ENCODE measurements at places on chromosomes 7 and 10.
A peak's percentile ranks its signal among the peaks of the same experiment; 100 is the strongest.

- DNase-seq: no peak
These were observed 50.0 kb downstream of the JMJD1C start for GRCh38 chr10:63415640-63416244.

GRCh38 chr7:81705206-81705605 lies 64.6 kb downstream of the HGF start:
- DNase-seq: no peak

DNA sequence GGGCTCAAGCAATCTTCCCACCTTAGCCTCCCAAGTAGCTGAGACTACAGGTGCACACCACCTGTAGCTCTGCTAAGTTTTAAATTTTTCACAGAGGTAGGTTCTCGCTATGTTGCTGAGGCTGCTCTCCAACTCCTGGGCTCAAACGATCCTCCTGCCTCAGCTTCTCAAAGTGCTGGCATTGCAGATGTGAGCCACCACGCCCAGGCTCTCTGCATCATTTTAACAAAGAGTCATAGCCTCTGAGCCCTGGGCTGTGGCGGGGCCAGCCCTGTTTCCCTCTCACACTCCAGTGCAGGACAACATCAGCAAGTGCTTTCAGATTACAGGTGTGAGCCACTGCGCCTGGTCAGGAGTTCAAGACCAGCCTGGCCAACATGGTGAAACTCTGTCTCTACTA lies 102.5 kb downstream of the COL26A1 start:
- no peak for DNase-seq

DNA sequence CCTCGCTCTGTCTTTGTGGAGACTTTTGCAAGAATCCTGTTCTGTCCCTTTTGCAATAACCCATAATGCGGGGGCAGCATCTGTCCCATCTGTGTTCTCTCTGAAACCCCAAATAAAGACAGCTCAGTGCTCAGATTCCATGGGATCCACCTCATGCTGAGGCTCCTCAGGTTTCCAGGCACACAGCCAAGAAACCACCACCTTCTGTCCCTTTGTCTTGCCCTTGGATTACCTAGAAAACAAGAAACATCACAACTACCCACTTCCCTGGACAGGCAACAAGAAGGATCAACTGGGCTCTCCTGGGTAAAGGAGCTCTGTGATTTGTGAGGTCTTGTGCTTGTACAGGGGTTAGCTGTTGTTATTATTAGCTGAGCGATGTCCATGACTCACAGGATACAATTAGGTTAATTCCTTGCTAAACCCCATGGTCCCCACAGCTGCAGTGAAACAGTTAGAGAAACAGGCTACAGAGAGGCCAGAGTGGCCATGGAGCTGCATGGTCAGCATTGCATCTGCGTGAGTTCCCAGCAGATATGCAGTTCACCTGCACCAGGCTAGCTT lies 50.2 kb downstream of the CXCL12 start:
- DNase-seq: peak; percentile 32

DNA sequence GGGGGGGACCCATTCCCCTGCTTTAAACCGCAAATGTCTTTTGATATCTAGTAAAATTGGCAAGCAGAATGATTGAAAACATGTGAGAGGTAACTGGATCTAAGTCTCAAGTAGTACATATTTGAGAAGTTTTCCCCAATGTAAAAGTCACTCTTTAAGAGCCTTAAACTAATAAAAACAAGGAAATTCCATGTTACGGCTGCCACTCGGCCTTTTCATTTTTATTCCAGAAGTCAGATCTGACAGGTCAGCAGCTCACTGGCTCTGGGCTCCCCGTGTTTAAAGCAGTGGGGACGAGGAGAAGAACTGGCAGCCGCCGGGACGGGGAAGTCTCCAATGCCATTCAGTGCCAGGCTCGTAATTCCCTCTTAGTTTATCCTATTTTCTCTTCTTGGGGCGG lies 80.7 kb downstream of the CUX1 start:
- DNase-seq: no peak

GRCh38 chr7:143884969-143885559 lies 16.9 kb downstream of the TCAF1 start:
- peak; percentile 93 for DNase-seq

DNA sequence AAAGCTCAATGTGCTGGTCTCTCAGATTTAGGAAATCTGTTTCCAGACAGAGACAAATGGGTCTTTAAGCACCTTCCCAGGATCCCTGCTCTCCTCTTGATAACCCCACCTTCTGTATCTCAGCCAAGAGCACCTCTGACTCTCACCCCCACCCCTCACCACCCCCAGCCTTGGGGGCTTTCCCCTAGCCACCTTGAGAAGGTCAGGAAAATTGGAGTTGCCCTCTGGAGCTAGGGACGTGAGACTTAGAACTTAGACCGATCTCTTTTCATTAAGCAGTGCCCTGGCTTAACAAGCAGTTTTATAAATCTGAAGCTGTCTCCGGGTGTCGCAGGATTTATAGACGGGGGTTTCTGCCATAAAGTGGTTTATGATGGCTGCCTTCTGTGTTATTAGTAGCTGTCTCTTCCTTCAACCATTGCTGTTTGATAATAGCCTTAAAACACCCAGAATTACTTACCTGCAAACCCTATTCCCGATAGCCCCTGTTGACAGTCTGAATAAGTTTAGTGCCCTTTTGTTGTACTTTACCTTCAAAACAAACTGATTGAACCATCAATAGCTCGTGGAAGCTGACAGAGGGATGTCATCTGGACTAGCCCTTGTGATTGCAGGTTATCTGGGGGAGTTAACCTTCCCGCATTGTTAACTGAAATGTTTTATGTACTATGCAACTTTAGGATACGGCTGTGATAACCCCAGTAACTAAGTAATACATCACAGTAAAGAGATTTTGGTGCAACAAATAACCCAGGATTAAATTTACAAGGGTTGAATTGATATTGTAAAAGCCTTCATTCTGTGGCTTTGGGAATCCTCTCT lies 621.5 kb downstream of the LRMDA start:
- no peak for DNase-seq

DNA sequence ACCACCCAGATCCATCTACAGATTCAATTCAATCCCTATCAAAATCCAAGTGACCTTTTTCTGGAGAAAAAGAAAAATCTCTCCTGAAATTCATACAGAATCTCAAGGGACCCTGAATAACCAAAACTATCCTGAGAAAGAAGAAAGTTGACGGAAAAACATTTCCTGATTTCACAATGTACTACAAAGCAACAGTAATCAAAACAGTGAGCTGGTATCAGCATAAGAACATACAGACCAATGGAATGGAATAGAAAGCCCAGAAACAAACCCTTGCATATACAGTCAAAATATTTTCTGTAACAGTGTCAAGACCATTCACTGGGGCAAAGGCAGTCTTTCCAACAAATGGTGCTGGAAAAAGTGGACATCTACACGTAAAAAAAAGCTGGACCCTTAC lies 89.9 kb downstream of the JMJD1C start:
- no peak for DNase-seq

DNA sequence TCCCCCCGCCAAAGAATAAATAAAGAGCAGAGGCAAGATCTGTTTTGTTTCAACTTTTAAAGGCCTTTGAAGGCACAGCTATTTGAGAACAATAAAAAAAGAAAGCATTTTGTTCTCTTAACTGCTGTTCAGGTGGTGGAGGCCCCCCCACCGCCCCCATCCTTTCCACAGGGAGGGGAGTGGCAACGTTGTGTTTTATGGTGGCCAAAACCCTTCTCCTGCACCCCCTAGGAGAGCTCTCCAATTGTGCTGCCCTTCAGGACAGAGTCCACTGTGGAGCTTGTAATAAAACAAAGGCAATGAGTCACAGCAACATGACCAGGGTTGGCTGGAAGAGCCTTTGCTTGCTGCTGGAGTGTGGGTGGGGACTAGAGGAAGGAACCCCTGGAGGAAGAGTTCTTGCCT lies 987.9 kb downstream of the KCNMA1 start:
- peak; percentile 3 for DNase-seq

GRCh38 chr7:23385140-23385539 lies 85.2 kb downstream of the IGF2BP3 start:
- no peak for DNase-seq

DNA sequence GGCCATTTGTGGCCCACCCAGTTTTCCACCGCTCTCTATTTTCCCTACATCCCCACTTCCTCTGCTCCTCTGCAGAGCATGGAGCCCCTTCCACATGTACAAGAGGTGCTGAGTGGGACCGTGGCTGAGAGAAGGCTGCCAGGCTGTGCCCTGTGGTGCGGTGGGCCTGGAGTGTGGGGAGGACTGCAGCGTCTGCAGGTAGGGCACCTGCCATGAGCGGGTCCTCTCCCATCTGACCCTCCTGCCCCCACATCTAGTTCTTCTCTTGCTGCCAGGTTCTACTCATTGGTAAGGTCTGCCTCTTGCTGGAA lies 145.6 kb upstream of the FAM20C start:
- DNase-seq: no peak

DNA sequence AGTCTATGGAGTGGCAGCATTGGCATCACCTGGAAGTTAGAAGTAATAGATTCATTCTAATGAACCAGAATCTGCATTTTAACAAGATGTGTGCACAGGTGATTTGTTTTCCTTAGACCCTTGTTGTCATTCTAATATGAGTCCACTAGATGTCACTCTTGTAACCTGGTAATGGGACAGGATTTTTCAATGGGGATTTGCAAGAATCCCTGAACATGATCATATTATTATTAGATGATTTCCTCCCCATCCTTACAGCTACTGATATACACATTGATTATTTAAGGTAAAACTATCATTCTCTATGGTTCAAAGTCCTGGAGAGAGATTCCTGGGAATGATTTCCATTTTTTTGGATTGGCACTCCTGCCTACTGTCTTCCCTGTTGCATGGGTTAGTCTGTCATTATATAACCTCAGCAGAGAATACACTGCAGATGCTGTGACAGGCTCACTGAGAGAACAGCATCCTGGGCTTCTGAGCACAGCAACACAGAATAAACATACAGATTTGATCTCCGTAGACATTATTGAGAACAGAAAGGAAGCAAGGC lies 194.9 kb downstream of the SUGCT start:
- DNase-seq: peak; percentile 59

- DNase-seq: no peak
These were observed 21.0 kb downstream of the COBL start for GRCh38 chr7:51295440-51296245.

DNA sequence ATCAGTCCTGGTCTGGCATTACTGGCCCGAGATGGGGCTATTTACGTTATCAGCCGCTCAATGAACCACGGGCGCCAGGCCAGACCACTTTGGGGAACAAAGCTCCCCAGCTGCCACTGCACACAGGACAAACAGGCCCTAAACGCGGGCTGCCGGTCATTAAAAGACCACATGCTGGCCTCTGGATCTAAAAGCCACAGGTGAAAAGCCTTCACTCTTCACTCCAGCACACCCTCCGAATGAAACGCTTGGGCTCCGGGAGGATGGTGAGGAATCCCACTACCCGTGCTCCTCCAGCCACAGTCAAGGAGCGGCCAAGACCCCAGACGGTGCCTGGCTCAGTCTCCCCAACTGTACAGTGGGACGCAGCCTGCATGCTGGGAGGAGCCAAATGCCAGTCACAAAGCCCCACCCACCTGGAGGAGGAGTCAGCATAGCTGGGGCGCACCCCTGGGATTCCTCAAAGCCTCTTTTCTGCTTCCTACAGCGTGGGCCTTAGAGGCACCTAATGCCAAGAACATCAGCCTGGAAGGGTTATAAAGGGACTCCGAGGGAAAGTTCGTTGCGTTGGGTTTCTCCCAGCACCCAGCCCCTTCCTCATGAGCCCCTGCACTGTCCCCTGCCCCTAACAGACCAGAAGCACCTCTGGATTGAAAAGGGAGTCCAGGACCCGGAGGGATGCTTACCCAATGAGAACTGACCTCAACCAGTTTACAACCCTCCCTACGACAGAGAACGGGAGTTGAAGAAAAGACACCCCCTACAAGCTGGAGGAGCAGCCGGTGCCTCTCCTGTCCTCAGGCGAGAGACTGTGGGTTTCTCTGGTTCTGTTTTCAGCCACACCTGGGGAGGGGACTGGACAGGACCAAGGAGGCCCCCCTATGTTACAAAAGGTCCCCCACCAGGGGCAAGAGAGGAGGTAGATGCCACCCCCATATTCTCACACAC lies 4.7 kb downstream of the PDGFA start:
- peak; percentile 65 for DNase-seq

- DNase-seq: no peak
These were observed 68.9 kb upstream of the ZNF33B start for GRCh38 chr10:42707234-42707633.

DNA sequence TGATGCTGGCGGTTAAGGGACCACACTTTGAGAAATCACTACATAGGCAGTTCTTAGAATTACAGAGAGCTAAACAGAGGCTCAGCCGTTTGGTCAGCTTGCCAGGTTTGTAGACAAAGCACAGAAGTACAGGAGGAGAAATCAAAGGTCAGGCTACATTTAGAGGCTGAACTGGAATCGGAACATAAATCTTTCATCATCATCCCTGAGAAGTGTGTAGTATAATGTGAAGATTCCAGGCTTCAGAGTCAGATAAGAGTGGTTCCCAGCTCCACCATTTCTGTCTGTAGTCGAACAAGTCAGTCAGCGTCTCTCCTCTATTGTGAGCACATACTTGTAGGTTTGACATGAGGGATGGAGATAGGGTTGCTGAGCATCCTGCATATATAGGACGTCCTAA lies 18.9 kb downstream of the CDK1 start:
- DNase-seq: no peak

- no peak for DNase-seq
These were observed 35.9 kb upstream of the ASAH2 start for GRCh38 chr10:50286996-50287803.

- peak; percentile 65 for DNase-seq
These were observed 65.2 kb downstream of the GOLGA7B start for GRCh38 chr10:97914837-97915211.

GRCh38 chr7:117017017-117017451 lies 63.7 kb downstream of the ST7 start:
- no peak for DNase-seq

DNA sequence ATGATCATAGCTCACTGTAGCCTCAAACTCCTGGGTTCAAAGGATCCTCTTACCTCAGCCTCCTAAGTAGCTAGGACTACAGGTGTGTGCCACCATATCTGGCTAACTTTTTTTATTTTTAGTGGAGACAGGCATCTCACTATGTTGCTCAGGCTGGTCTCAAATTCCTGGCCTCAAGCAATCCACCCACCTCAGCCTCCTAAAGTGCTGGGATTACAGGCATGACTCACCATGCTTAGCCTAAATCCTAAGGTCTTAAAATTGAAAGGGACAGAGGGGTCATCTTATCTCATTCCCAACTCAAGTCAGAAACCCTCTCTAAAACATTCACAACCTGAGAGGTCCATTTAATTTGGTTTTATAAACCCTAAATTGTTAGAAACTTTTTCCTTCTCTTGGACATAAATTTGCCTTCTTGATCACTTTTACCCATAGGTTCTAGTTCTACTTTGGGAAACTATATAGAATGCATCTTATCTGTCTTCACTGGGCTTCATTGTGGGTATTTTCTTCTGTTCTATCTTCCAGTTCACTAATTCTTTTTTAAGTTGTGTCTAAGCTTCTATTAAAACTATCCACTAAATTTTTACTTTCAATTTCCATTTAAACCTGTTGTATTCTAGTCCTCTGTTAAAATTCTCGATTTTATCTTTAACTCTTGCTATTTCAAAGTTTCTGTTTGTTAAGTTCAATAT lies 183.4 kb upstream of the KAT6B start:
- no peak for DNase-seq

GRCh38 chr7:128247640-128248194 lies 6.6 kb downstream of the LEP start:
- DNase-seq: peak; percentile 61

GRCh38 chr7:1018334-1018695 lies 26.0 kb upstream of the GPR146 start:
- DNase-seq: no peak
